ENCODE measurements at places on chromosomes 7 and 10.

GRCh38 chr7:43491984-43492383 lies 90.9 kb upstream of the STK17A start:
- DNase-seq: peak; percentile 80

- DNase-seq: no peak
Measured at GRCh38 chr10:96263669-96264068, 7.7 kb downstream of the BLNK start.

DNA sequence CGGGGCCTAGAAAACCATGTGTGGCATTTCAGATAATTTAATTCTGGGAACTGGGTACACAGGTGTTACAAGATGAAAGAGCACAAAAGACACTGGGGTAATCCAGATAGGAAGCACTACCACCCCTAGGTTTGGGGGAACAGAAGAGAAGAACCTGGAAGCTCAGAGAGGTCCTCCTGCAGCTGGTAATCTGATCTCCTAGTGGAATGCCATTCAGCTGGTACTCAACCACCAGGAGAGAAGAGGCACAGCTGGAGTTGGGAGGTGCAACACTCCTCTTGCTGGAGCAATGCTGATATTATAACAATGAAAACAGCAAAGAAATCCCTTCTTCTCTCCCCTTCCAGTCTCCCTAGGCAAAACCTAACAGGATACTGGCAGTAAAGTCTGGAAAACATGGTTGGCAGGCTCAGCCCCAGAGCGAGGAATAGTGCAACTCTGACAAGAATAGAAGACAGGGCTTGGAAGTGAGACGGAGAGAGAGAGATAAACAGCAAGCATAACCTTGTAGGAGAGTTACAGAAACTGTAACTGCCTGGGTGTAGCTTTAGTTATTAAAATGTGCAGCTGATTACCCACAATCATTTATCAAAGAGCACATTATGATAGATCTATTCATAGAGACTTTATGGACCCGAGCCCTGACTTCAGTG lies 35.0 kb downstream of the NRF1 start:
- DNase-seq: no peak

- no peak for DNase-seq
Measured at GRCh38 chr7:45682358-45682735, 108.2 kb downstream of the ADCY1 start.

GRCh38 chr7:155373359-155374273 lies 75.9 kb downstream of the INSIG1 start:
- DNase-seq: no peak

DNA sequence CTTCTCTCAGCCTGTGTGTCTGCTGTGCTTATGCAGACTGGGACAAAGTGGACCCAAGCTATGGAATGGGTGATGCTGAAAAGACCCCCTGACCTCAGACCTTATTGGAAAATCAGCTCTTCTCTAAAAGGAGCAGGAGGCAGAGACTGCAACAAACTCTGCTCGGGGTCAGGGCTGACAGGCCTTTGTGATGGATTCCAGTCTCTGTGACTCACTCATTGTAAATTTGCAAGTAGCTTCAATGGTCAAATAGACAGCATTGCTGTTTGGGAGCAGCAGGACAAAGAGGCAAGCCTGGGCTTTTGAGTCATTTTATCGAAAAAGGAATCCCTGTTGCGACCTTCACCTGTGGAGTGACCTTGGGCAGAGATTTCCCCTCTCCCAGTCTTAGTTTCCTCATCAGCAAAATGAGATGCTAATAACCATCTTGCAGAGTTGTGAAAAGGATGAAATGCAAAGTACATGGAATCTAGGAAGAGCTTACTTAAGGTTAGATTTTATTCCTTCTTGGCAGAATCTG lies 26.1 kb upstream of the GPR26 start:
- peak; percentile 10 for DNase-seq

DNA sequence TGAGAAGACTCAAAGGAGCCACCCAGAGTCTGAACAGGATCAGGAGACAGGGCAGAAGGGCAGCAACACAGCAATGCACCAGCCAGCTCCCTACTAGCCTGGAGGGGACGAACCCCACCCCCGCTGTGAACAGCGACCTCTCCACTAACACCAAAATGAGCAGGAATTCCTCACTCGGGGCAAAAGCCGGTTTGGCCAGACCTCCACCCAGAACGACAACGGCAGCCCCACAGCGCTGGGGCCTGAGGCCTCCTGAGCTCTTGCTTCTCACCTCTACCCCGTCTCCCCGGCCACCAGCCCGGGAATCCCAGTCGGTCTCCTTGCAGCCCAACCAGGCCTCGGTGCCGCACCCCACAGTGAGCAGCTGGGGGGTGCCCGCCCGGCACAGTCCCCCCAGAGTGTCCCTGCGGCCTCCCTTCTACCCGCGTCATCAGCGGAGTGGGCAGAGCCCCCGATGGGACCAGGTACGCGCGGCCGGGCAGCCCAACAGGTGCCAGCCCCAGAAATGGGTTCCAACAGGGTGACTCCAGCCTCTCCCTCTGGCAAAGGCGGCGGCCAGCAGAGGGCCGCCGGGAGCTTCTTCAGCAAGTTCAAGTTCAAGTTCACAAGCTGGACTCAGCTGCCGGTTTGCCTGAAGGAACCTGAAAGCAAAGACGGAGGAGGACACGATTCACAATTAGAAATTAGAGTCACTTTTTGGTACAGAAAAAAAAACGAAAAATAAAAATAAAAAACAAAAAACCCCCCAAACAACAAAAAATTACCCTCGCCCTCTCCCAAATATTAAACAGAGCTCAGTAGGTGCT lies 129.0 kb downstream of the MARCHF5 start:
- DNase-seq: peak; percentile 15

Measured in M059J (cell line).